ENCODE measurements at places on chromosomes 3 and 15. TPM values are rescaled to one million over a fixed set of nuclear protein-coding genes. Genes with fewer than 3 reads are reported as not detected.

Gene SEMA6D
- polyA plus RNA-seq, result 10.2 TPM

Gene GOLGA8B
- 0.76 TPM for polyA plus RNA-seq

Gene APOD
- 673 TPM for polyA plus RNA-seq

Gene PPP2R3A
- polyA plus RNA-seq, result 3.6 TPM
